NAMALWA (cell line): ENCODE measurements at places on chromosomes 16 and 17.
A peak's percentile ranks its signal among the peaks of the same experiment; 100 is the strongest.

DNA sequence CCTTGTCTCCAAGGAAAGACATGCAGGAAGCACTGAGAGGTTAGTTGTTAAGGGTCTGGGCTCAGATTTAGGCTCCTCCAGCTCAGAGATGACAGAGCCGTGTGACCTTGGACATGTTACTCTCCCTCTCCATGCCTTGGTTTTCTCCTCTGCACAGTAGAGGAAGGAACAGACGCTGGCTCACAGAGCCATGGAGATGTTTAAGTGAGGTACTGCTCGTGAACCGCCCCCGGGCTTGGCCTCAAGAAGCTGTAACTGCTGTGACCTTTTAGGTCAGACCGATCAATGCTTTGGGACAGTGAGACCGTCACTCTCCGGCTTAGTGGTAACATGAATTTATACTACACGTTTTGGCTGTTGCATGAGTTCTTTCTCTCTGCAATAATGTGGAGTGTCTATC, 197.4 kb downstream of the C16orf95 start:
- DNase-seq = no peak

GRCh38 chr17:37657202-37657601, 14.0 kb upstream of the DDX52 start:
- no peak for DNase-seq

DNA sequence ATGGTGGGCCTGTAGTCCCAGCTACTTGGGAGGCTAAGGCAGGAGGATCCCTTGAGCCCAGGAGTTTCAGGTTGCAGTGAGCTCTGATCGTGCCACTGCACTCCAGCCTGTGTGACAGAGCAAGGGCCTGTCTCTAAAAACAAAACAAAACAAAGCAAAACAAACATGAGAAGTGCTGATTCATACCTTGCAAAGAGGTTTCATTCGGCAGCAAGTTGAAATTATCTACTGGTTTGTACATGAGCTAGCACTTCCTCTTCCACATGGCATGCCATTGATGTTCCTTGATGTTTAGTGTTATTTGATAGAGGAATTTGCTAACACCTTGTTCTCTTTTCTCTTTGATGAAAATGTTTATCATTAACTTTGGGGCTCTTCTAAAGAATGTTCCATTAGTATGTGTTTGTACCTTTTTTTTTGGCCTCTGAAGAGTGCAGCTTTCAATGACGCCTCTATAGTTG, 50.6 kb downstream of the SPECC1 start:
- DNase-seq = no peak

DNA sequence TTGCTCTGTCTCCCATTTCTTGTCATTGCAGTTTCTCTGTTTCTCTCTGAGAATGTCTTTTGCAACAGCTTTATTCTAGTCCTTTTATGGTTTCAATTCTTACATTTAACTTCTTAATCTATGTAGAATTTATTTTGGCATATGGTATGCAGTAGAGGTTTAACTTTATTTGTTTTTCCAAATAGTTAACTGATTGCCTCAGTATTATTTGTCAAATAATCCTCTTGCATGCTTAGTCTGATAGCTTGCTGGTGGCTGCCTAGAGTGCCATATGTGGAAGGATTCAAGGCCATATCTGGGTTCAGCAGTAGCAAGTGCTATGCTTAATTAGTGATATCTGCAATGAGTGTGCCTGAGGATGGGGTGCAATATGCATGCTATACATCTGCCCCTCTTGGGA, 6.9 kb downstream of the SNTB2 start:
- DNase-seq = no peak

- no peak for DNase-seq
Observed at GRCh38 chr17:34613064-34614019, 34.0 kb downstream of the TMEM132E start.

DNA sequence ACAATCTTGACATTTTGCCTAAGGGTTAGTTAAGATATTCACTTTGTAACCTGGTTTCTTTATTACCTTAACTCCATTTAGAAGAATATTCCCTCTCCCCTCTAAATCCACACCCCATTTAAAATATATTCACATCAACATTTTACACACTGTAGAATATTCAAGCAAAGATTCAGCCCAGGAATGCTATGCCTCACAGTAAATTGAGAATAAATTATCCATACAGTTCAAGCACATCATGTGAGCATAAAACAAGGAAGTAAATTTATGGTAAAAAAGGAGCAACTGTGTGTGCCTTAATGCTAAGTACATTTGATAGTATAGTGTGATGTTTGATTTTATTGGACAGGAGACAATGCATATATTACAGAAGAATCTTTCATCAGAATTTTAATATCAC, 806.6 kb upstream of the KIF2B start:
- no peak for DNase-seq

- DNase-seq = no peak
Observed at GRCh38 chr17:68349157-68349556, 57.9 kb downstream of the ARSG start.

GRCh38 chr17:18018411-18018921, 20.5 kb downstream of the ATPAF2 start:
- no peak for DNase-seq

DNA sequence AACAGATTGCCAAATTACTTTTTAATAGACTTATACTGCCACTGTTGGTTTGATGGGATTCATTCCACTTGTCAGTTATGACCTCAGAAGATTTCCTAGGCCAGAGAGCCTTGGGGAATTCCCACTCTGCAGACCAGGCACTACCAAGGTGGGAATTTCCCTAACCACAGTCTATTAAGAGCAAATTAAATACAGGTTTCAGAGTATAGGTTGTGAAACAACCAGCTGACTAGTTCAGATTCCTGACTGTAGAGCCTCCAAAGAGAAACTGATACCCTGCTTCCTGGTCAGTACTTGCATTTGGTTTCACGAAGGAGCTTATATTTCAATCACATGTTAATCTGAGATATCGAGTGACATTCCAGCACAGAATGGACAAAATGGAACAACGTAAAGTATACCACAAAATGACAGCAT, 186.5 kb downstream of the STX8 start:
- no peak for DNase-seq

DNA sequence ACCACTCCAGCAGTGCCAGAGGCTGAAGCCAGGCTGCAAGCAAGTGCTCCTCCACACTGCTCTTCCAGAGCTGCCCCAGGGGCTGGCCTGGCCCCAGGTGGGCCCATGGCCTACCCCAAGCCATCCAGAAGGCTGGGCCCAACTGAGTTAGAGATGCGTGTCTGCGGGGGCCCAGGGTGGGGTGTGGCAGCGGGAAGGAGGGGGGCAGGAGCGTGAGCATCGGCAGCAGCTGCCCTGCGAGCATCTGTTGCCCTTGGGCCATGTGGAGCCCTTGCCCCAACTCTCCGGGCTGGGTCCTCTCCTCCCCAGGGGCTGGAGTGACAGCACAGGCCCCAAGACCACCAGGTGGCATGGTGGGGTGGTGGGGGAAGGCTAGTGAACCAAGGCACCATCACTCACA, 7.3 kb upstream of the SREBF1 start:
- no peak for DNase-seq

DNA sequence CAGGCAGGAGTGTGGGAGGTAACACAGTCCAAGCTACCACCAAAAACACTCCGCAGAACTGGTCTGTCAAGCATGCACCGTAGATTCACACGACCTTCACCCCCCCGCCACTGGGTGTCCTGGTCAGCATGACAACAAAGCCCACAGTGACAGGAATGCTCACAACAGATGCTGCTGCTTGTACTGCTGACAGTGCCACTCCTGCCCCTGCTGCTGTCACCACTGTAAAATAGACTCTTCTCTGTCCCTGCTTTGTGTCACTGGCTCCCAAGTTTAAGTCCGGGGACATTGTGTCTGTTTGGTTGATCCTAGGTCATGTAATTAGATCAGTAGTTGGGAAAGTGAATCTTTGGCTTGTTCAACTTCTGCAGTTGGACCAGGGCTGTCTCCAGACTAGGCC, 7.0 kb upstream of the ODF4 start:
- no peak for DNase-seq

GRCh38 chr17:4934173-4934979, 2.3 kb downstream of the GP1BA start:
- no peak for DNase-seq

DNA sequence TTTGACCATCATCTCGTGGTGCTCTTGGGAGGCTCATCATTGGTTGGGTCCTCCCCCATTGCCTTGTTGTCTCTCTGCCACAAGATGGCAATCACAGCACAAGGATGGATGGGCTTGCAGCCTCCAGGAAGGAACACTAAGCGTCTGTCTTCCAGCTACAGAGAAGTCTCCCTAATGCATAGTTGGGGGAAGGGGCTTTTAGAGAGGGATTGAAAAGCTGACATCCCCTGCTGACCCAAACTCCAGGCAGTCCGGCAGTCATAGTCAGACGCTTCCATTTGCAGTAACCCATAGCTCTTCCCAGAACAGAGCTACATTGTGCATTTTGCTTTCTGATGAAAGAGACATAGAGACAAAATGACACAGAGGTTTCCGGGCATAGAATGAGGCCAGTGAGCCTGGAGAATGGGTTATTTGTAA, 111.4 kb downstream of the UTP18 start:
- peak; percentile 63 for DNase-seq

DNA sequence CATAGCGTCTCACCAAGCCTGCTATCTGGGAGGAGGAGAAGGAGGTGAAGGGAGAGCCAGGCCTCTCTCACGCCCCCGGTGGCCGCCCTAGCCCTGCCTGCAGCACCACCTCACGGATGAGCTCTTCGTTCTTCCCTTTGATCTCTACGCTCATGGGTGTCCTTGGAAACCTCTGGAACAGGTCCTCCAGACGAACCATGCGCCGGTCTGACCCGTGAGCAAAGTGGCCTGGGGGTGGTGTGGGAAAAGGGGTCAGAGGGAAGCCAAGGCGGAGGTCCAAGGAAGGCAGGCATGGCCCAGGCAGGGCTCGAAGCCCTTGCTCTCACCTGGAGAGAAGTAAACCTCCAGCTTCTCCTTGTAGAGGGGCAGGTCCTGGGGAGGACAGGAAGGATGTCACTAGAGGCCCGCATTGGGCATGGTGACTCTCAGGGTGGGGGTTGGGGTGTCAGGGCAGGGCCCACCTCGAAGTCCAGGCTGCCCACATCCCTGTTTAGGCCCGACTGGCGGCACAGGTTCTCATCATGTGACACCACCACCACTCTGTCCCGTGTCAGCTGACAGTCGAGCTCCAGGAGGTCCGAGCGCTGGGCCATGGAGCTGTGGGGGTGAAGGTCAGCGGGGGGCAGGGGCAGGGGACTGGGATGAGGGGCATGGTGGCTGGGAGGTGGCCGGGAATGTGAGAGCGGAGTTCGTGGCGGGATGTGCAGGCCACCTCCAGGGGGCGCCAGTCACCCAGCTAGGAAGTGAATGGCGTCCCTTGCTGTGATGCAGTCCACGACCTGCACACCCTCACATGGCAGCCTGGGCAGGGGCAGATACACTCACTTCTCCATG, 923 bp downstream of the GDPD3 start:
- peak; percentile 66 for DNase-seq

GRCh38 chr16:24980077-24980793, 34.9 kb downstream of the ARHGAP17 start:
- DNase-seq = no peak

GRCh38 chr16:1865902-1866690, 5.9 kb downstream of the MEIOB start:
- no peak for DNase-seq

DNA sequence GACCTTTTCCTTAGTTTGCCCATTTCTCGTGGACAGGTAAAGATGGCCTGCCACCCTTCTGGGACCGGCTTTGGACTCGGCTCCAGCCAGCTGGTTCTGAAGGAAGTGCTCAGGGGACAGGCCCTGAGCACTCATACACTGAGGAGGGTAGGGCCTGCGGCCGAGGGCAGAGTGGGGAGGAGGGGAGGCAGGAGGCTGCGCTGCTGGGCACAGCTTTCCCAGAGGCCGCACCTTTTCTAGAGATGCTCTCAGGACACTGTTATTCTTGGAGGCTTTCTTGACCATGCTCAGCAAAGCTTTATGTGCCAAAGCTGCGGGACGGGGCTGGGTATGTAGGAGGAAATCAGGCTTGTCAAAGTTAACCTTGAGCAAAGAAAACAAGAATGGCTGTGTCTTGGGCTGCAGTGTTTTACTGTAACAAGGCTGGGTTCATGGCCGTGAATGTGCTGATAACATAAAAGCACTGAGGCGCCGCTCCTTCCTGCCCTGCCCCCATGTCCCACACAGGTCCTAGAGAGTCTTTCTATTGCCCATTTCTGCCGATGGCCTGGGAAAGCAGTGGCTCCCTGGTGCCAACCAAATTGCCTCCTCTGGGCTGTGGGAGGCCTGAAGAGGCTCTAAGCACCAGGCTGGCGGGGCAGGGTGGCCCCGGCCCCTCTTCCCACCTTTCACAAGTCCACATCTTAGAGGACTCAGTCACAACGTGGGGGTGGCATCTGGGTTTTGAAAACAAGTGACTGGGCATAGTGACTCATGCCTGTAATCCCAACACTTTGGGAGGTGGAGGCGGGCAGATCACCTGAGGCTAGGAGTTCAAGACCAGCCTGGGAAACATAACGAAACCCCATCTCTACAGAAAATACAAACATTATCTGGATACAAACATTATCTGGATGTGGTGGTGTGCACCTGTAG, 22.3 kb upstream of the TIMP2 start:
- DNase-seq = no peak

- no peak for DNase-seq
Observed at GRCh38 chr17:62614142-62614541, 13.3 kb upstream of the MRC2 start.

GRCh38 chr16:25126820-25127232, 15.3 kb downstream of the LCMT1 start:
- DNase-seq = peak; percentile 50

DNA sequence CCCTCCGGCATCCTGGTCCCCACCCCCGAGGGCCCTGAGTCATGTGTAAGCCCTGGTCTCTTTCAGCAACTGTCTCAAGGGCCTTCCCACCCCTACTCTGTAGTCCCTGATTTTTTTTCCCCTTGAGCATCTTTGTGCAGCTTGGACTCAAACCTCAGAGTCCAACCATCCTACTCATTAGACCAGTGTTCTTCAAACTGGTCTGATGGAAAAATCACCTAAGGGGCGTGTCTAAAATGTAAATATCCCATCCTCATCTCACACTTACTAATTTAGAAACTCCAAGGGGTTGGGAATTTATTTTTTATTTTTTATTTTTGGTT, 624 bp downstream of the G6PC3 start:
- DNase-seq = no peak

GRCh38 chr16:56340416-56340815, 84.9 kb downstream of the AMFR start:
- DNase-seq = no peak

DNA sequence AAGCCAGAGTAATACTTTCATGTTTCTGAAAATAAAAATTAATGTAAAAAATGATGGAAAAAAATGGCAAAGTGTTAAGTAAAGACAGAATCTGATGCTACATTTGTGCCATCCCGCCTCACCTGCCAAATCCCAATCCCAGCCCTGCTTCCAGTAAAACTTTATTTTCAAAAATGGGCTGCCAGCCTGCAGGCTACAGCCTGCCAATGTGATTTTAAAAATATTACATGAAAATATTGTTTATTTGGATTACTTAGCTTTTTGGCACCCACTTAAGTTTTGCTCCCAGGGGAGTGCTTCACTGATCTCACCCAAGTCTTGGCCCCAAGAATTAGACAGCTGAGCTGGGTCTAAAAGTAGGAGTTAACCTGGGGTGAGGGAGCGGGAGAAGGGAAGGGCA, 112.8 kb downstream of the C16orf78 start:
- DNase-seq = no peak

GRCh38 chr16:81708266-81709015, 70.7 kb upstream of the PLCG2 start:
- no peak for DNase-seq
